ENCODE measurements at places on chromosomes 5 and 9. TPM values are rescaled to one million over a fixed set of nuclear protein-coding genes. Genes with fewer than 3 reads are reported as not detected.

PCDHGA4 gene
- total RNA-seq, result 7.3 TPM

CDH6 gene
- 2.8 TPM for total RNA-seq

AP3B1 gene
- total RNA-seq, result 22.0 TPM

TEX48 gene
- total RNA-seq, result not detected

ITGA2 gene
- total RNA-seq, result 0.80 TPM

CHD1 gene
- total RNA-seq, result 11.6 TPM

MCTP1 gene
- 7.8 TPM for total RNA-seq

IFNA2 gene
- not detected for total RNA-seq

NPR3 gene
- 81.0 TPM for total RNA-seq

QSOX2 gene
- 8.0 TPM for total RNA-seq

TMED9 gene
- 68.7 TPM for total RNA-seq

PDLIM4 gene
- 4.8 TPM for total RNA-seq

LPAR1 gene
- total RNA-seq, result 12.4 TPM

SPACA9 gene
- total RNA-seq, result 5.7 TPM

MEIKIN gene
- not detected for total RNA-seq

GLDC gene
- total RNA-seq, result not detected

CFAP77 gene
- 2.5 TPM for total RNA-seq

ARID3C gene
- total RNA-seq, result not detected

MEGF9 gene
- total RNA-seq, result 5.1 TPM

EPB41L4B gene
- total RNA-seq, result 13.9 TPM

ST8SIA4 gene
- 3.2 TPM for total RNA-seq

ADAMTS2 gene
- total RNA-seq, result 4.6 TPM

CTNNAL1 gene
- 78.2 TPM for total RNA-seq

TAF1L gene
- not detected for total RNA-seq

IL33 gene
- 27.1 TPM for total RNA-seq

DIRAS2 gene
- total RNA-seq, result 0.30 TPM

TAF11L4 gene
- total RNA-seq, result not detected

RNF180 gene
- total RNA-seq, result 12.9 TPM

SMIM33 gene
- total RNA-seq, result not detected

PCDHAC2 gene
- 0.36 TPM for total RNA-seq

SPINK4 gene
- total RNA-seq, result not detected

NRARP gene
- total RNA-seq, result 5.1 TPM

ARHGEF37 gene
- total RNA-seq, result 22.8 TPM

CENPP gene
- total RNA-seq, result 5.4 TPM

SIL1 gene
- total RNA-seq, result 39.3 TPM

ANKDD1B gene
- total RNA-seq, result 0.27 TPM

ARL14EPL gene
- not detected for total RNA-seq

VCAN gene
- 25.2 TPM for total RNA-seq

All from left ventricle myocardium inferior (tissue), 1 donor.